NCI-H1694 treated with DMSO at 0.1 percent for 48 hours (cell line): ENCODE measurements at places on chromosomes 4 and X.

DNA sequence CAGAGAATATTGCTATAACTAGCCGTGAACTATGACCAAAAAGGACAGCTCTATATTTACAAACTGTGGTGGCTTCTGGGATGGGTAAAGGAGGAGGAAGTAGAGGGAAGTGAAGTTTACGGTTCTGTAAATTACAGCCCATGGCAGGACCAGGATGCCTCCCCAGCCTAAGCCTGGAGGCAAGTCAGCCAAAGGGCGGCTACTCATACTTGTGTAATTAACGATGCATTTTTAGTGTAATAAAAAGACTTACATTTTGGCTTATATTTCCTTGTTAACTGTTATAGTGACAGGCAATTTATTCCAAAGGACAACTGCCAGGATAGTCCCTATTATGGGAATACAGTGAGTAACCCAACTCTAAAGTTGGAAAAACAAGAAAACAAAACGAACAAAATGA, 139.9 kb upstream of the OTUD4 start:
- DNase-seq = no peak

DNA sequence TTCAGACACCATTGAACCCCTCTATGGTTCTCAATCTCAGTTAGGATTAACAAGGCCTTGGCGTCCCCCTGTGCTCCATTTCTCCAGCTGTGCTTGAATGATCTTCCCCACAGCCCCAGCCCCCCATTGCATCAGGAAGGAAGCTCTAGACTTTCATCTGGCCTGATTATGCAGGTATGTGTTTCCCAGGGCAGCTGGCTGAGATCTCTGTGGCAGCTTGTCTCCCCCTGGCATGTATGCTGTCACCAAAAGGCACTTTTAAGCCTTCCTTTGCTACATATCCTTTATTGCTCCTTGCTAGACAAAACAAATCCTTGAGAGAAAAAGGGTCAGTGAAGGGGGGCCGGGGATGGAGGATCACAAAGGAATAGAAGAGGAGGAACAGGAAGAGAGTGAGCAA, 1056.0 kb upstream of the SLIT2 start:
- DNase-seq = no peak

- DNase-seq = peak; percentile 62
These were observed 80.2 kb downstream of the CRMP1 start for GRCh38 chr4:5812506-5813229.

DNA sequence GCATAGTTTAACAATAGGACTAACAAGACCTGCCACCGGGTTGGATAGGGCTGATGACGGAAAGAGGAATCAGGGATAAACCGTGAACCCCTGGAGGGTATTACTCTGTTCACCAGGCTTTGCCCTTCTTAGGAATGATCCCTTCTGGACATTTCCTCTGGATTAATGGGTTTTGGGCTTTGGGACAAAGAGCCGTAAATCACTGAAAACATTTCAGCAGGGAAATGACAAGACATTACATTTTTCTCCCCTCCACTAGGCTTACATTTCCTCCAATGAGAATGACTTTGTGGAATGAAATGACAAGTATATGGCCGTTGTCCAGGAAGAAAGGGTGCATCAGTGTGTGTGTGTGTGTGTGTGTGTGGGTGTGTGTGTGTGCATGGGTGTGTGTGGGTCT, 25.9 kb upstream of the RBPJ start:
- DNase-seq = no peak

DNA sequence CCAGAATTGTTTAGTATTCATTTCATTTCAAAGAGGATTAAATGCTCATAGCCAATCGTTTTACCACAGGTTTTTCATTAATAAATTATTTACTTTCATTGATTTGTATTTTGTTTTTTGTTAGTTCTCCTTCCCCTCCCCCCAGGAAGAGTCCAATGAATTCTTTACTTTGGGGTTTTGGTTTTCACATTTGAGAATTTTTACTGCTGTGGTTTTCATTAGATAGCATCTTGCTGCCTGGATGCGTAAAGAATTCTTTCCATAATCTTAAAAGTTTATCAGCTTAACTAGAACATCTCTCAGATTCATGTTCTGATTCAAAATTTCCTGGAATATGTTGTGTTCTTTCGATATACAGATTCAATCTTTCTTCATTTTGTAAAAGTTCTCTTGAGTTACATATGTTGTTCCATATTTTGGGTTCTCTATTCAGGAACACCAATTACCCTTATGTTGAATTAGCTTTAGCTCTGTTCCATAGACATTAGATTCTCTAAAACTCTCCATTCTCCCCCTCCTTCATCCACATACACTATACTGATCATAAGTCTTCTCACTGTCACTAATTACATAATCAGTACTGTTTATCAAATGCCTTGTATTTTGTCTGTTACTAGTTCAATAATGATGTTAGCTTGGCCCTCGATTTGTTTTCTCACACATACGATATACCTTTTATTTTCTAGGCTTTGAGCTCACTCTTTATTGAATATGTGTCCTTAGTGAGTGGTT, 184.4 kb downstream of the CAMK2D start:
- no peak for DNase-seq

DNA sequence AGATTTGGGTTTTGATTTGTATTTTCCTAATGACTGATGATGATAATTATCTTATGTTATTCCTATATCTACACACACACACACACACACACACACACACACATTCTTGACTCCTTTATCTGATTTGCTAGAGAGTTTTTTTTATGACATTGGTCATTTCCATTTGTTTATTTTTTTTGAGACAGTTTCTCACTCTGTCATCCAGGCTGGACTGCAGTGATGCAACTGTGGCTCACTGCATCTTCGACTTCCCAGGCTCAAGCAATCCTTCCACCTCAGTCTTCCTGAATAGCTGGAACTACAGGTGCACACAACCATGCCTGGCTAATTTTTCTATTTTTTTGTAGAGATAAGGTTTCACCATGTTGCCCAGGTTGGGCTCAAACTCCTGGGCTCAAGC, 6.7 kb downstream of the ZNF81 start:
- DNase-seq = no peak

GRCh38 chrX:152913910-152914309, 16.0 kb downstream of the ZNF185 start:
- DNase-seq = peak; percentile 63

DNA sequence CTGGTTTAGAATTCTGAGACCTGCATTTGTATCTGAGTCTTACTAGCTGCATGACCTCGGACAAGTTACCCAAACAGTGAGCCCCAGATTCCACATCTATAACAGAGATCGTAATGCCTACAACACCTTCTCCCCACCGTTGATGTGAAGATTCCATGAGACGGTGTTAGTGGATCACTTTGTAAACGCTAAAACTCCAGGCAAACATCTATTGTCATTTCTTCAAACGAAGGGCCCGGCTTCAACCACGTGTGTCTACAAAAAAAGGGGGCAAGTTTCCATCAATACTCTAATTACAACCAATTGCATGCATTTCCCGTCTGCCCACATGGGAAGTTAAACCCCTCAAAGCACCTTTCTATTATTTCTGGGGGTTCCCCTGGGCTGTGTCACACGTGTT, 99.1 kb upstream of the ENPP6 start:
- DNase-seq = no peak

DNA sequence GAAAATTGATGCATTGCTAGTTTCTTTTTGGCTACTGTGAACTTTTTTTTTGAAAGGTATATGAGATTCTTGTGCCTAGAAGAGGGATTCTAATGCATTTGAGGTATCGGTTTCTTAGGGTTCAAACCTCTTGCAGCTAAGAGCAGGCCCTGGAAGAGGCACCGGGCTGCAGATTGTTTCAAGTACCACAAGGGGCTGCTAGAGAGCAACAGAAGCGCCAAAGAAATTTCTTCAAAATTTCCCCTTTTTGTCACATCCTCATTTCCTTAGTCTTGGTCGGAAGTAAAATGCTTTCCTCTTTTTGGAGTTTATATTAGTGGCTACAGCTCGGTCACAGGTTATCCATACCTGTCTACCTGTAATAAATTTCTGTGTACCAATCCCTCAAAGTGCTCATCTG, 89.8 kb downstream of the PDGFRA start:
- DNase-seq = no peak

- peak; percentile 4 for DNase-seq
These were observed 129.1 kb downstream of the CBR4 start for GRCh38 chr4:168880811-168881595.

DNA sequence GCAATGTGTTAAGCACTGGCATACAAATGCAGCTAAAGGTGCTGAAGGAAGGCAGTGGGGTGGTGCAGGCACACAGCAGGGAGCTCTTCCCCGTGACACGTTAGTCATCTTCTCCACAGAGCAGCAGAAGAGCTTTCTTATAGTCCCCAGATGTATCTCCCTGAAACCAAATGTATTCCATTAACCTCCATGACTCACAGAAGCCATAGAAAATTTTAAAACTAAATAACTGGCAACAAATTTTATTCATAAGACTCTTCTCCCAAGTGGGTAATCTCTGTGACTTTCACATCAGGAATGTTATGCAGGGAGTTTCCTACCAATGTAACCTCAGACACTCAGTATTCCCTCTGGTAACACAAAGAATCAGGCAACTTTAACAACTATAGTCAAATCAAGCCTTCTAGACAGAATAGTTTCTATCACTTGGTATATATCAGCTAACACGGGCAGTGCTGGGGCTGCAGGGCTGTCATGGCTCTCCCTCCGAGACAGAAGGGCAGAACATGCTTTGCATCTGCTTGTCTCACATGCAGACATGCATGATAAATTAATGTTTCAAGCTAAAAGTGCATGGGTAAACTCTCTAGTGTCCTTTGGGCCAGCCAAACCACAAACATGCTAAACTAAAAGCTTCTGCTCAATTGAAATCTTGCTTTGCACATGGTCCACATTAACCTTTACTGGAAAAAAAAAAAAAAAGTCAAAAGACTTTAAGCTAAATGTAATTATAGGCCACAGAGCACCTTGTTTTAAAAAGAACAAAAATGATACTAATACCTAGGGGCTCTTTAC, 28.2 kb downstream of the ANXA5 start:
- DNase-seq = no peak

DNA sequence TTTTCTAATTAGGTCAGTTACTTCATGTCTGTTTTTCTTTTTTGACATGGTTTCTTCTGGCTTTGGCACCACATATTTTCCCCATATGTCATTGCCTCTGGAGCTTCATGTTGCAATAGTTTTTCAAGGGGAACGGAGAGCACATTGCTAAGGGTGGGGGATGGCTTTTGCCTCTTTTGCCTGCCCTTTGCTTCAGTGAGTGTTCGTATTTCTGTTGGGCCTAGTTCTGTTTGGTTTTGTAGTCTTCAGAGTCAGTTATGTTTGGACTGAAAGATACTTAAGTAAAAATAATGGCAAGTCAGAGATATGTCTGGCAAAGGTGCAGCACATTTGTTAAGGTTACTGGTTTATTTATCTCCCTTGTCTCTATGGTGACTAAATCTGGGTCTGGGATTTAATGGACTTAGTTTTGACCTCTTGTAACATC, 29.1 kb downstream of the FHL1 start:
- no peak for DNase-seq

GRCh38 chr4:113248320-113248719, 198.9 kb downstream of the ANK2 start:
- no peak for DNase-seq

- no peak for DNase-seq
These were observed 85.1 kb downstream of the APBB2 start for GRCh38 chr4:41129128-41129754.

DNA sequence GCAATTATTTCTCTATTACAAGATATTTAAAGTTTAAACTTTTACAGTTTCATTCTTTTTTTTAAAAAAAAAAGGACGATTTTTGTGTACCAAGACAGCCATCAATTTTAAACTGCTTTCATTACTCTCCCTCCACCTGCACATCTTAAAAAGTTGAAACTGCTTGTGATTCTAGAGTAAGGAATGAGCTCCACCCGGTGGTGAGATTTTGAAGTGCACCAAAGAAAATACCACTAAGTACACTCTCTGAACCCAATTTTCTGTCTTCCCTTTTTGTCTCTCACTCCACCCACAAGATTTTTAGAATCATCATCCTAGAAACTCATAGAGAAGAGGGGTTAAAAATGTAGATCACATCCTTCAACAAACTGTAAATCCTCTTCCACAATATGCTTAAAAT, 91.3 kb upstream of the WDR44 start:
- DNase-seq = peak; percentile 45

DNA sequence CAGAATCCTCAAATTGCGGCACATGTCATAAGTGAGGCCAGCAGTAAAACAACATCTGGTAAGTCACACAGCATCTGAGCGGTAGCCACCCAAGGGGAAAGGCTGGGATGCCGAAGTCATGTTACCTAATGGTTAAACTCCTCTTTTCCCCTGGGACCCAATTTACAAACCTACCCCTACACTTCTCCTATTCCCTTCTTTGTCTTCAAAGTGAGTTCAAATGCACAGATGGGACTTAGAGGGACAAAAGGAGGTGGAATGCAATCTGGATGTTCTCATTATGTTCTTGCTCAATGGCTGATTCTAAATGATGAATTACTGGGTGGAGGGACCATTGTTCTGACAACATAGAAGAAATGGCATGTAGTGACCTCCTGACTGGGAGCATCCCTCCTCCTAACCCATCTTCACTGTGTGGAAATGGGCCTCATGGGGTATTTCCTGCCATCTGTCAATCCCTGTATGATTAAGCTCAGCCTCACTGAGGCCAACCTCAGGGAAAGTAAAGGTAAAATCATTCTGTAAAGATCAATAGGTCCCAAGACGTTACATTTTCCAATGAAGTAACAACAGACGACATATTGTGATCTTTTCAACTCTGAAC, 8.5 kb downstream of the CD40LG start:
- DNase-seq = no peak

DNA sequence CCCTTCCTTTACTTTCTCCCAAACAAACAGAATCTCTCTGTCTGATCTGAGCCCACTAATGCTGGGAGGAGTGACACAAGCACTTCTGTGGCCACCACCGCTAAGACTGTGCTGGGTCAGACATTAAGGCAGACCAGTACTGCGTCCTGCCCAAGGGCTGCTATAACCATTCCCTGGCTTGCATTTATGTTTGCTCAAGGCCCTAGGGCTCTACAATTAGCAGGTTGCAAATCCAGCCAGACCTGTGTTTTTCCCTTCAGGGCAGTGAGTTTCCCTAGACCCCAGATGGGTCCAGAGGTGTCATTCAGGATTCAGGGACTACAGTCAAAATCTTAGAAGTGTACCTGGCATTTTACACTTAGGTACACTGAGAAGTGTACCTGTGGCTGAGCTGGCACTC, 89.7 kb downstream of the SPANXN4 start:
- no peak for DNase-seq

GRCh38 chrX:129586446-129586845, 46.4 kb downstream of the OCRL start:
- no peak for DNase-seq

- no peak for DNase-seq
These were observed 4.3 kb downstream of the KLHL5 start for GRCh38 chr4:39066371-39066770.

GRCh38 chrX:136862546-136862945, 18.0 kb downstream of the RBMX start:
- no peak for DNase-seq

- no peak for DNase-seq
These were observed 918 bp downstream of the HAUS3 start for GRCh38 chr4:2241003-2241402.

GRCh38 chrX:13265111-13265510, 54.7 kb downstream of the ATXN3L start:
- no peak for DNase-seq
